ENCODE measurements at places on chromosomes 7 and 10.

DNA sequence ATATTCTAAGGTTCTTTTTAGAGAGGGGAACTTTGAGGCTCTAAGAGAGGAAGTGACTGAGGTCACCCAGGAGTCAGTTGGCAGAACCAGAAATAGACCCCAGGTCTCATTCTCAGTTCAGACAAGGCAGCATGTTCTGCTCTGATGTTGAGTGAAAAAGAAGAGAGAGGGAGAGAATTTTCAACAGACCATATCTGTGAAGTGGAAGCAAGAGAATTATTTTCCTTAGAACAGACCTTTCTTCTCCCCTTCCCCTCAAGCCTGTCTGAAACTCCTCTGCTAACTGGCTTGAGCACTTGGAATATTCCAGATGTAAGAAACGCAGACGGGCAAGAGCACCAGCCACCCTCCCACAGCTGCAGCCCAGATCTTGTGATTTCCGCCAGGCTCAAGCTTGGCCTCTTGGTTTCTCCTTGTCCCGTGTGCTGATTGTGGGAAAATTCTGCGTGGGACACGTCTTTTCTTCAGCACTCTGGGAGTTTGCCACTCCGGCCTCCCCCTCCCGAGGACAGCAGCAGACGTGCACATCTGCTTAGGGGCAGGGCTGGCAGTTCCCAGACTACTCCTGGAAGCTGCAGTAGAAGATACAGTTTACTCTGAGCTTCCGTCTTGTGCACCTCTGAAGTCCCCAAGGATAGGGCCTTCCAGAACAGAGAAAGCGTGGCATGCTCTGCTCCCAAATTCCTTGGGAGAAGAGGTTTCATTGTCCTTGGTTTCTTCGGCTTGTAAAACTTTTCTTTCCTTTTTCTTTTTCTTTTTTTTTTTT lies 22.7 kb upstream of the IKZF1 start:
- DNase-seq, result no peak

GRCh38 chr10:100325158-100325557 lies 4.9 kb downstream of the PKD2L1 start:
- DNase-seq, result no peak

DNA sequence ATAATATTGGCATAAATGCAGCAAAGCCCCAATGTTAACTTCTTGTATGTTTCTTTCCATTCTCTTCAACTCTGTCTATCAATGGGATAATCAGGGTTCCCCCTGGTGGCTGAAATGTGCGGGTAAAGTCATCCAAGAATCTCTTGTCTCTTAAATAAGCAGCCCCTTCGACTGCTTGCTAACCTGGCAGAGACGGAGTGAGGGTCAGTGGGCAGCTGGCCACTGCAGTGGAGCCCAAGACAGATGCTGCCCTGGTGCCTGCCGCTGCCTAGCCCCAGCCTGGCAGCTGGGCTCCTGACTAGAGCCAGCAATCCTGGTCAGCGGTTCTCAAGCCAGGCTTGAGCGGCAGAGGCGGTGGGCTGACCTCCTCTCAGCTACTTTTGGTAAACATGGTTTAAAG lies 248.9 kb downstream of the COBL start:
- no peak for DNase-seq

- DNase-seq, result no peak
Observed at GRCh38 chr10:80443531-80443974, 10.6 kb upstream of the TSPAN14 start.

DNA sequence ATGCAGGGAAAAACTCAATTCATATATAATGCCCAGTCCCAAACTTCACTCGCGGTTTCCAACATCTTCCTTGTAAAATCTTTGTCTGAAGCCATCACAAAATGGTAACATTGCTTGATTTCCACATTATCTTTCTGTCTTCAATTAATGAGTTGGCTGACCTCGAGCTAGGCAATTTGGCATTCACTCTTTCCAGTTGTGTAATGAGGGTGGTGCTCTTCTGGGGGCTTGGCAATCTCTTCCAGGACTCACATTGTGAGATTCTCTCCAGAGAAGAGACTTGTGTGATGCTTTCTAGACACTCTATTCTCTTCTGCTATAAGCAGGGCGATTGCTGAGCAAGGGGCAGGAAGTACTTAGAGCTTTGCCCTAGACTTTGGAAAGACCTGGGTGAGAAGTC lies 179.5 kb downstream of the JCAD start:
- no peak for DNase-seq

- DNase-seq, result no peak
Observed at GRCh38 chr7:134374291-134374690, 57.6 kb upstream of the SLC35B4 start.

DNA sequence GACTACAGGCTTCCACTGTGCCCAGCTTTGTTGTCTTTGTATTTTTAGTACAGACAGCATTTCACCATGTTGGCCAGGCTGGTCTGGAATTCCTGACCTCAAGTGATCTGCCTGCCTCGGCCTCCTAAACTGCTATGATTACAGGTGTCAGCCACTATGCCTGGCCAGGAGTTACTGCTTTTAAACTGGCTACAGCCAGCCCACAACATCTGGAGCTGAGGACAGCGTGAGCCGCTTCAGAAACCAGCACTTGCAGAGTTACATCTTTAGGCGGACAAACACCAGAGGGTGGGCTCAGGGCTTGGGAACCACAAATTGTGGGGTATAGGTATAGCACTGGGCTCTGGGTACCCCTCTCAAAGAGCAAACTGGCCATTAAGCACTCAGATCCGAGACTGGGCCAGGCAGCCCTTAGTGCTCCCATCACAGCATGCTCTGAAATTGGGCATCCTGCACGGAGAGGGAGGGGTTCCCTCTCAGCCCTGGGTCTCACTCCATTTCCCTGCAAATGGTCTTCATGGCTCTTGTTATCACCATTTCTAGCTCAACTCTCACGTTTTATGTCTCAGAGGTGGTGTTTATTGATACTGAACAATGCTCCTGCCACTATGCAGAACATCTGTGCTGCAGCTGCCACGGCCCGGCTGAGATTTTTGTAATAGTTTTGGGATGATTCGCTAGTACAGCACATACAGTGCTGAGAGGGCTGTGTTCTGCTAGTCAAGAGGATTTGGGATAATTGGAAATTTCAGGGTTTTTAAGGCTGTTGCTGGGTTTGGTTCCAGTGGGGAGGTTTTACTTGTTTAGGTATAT lies 146.4 kb upstream of the LYZL2 start:
- no peak for DNase-seq

DNA sequence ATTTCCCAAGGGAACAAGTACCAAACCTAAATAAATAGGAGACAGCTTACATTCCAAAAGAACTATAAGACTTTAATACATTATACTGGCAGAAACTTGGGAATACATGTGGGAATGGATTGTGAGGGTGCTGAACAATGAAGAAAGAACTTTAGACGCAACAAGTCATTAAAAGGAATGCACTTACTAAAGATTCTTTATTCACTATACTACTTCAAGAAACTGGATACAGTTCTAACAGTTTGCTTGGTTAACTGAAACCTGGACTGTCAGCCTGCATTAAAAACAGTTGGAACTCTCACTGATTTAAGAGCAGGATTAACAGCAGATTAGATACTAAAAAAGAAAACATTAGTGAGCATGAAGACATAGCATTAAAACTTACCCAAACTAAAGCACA lies 12.0 kb downstream of the CACUL1 start:
- DNase-seq, result no peak

GRCh38 chr7:150727381-150727780 lies 9.8 kb upstream of the GIMAP5 start:
- DNase-seq, result no peak

- DNase-seq, result no peak
Observed at GRCh38 chr10:121819049-121819448, 108.8 kb downstream of the ATE1 start.

DNA sequence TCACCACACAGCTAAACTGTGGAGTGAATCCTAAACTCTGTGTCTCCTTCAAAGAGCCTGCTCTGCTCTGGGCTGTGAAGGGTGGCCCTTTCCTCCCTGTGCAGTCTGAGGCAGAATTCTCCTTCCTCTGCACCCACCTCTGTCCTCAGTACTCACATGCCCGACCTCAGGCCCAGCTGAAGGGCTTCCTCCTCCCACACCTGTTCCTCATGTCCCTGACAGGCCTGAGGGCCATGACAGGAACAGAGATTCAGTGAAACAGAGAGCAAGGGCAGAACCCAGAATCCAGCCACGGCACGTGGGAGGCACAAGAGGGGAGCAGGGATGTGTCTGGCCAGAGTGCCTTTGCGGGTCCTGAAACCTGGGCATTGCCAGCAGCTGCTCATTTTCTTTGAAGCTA lies 13.9 kb downstream of the CREB3L2 start:
- no peak for DNase-seq
